ENCODE measurements at places on chromosomes 13 and 19.

DNA sequence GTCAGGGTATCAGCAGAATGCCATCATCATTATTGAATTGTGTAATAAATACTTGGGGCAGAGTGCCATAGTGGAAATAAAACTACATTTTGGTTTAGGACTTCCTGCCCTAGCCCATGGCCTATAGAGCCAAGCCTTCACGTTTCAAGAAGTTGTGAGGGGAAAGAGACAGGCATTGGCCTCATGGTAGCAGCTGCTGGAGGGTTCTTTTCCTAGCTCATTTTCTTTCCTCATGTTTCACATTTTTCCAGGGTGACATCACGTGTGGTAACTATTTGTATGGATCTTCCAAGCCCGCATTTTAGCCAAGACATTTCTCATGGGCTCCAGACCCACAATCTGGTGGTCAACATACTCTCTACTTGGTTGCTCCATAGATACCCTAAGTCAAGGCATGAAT, 80.4 kb downstream of the LRCH1 start:
- no peak for DNase-seq

- DNase-seq, result no peak
Observed at GRCh38 chr19:51816711-51817110, 21.8 kb downstream of the FPR3 start.

GRCh38 chr19:6097911-6098310, 12.4 kb downstream of the RFX2 start:
- no peak for DNase-seq

DNA sequence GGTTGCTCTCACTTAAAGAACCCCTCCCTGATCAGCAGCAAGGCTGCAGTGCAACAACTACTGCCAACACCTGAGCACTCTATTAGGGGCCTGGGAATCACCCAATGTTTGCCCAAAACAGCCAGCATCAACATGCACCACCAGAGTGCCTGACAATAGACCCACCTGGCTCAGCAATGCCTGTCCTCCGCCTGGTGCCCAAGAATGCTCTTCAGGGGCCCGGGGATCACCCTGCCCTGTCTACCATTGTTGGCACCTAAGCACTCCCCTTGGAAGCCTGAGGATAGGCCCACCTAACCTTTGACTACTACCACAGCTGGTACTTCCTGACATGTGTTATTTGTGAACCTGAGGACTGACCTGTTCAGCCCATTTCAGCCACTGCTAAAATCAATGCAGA, 1363.1 kb upstream of the PRR20A start:
- DNase-seq, result no peak

All from CD4-positive, alpha-beta T cell treated with Interleukin-15 for 1 hour (primary cell).